ENCODE measurements at places on chromosomes 11 and 22. TPM values are rescaled to one million over a fixed set of nuclear protein-coding genes. Genes with fewer than 3 reads are reported as not detected.

NXPE1 gene
- not detected for total RNA-seq

TMEM151A gene
- 0.16 TPM for total RNA-seq

IFITM10 gene
- 1.2 TPM for total RNA-seq

ZC3H12C gene
- total RNA-seq = 11.2 TPM

TRIM49 gene
- not detected for total RNA-seq

DMC1 gene
- 7.2 TPM for total RNA-seq

FAT3 gene
- 1.1 TPM for total RNA-seq
